GM13977 (cell line): ENCODE measurements at places on chromosomes 5 and 9.
A peak's percentile ranks its signal among the peaks of the same experiment; 100 is the strongest.

- DNase-seq: no peak
Measured at GRCh38 chr5:145948047-145948446, 11.7 kb downstream of the SH3RF2 start.

- DNase-seq: no peak
Measured at GRCh38 chr5:73896097-73896496, 270.1 kb downstream of the ARHGEF28 start.

DNA sequence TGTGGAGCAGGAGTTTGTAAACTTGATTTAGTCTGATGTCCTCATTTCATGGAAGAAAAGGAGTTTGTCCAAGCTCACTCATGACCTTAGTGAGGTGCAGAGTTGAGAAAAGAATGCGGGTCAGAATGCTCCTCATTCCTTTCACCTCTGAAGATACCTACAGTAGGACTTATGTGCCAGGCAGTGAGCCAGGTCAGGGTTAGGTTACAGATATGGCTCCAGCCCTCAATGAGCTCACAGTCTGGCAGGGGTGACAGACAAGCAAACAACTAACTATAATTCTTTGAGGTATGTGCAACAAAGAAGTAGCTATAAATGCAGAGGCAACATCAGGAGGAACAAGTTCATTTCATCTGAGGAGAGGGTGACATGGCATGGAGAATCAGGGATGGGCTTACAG is 102.5 kb downstream of the SPATA31D1 start:
- no peak for DNase-seq

- no peak for DNase-seq
Measured at GRCh38 chr5:175351126-175351525, 92.9 kb downstream of the DRD1 start.

DNA sequence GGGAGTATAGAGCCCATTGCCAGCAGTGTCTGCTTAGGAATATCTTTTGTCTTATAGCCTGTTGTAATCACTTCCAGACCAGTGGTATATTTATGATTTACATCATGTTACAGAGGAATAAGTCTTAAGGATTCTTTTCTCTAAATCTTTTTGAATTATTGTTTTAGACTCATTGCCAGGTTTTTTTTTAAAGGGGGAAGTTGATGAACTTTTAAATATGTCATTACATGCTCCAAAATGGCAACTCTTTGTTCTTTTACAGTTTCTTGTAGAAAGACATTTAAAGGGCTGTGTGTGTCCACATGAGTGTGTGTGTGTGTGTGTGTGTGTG is 59.4 kb upstream of the NFIB start:
- no peak for DNase-seq

- no peak for DNase-seq
Measured at GRCh38 chr5:45093377-45093776, 284.6 kb downstream of the MRPS30 start.

DNA sequence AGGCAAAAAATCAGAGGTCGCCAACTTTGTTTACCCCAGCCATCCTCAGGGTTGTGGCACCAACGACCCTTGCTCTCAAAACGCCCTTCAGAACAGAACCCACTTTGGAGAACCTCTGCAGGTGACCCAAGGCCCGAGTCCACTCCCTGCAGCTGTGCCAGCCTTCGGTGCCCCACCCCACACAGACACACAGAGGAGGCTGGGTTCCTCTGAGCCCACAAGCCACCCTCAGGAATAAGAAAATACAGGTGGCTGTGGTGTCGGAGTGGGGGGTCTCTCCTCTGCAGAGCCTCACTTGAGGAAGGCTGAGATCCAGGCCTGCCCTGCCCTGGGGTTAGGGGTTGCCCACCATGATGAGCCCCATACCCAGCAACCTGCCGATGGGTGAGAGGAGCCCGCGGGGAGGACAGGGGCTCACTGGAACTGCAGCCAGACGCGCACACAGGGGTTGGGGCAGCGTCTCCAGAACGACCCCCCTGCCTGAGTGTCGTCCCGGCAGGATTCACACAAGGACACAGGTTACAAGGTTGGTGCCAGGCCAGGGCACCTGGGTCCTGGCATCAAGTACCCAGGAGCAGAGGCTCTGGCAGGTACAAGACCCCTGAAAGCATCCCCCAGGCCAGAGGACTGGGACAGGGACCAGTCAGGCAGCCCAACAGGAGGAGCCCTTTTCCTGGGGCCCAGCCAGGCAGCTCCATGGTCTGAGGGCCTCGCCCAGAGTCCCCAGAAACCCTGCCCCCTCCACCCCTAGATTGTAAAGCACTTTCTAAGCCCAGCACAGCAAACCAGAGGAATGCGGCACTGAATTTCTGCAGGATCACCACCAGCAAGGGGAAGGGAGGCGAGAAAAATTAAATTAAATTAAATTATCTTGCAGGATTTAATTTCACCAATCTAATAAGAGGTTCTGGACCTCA is 40.0 kb downstream of the NACC2 start:
- peak; percentile 23 for DNase-seq

DNA sequence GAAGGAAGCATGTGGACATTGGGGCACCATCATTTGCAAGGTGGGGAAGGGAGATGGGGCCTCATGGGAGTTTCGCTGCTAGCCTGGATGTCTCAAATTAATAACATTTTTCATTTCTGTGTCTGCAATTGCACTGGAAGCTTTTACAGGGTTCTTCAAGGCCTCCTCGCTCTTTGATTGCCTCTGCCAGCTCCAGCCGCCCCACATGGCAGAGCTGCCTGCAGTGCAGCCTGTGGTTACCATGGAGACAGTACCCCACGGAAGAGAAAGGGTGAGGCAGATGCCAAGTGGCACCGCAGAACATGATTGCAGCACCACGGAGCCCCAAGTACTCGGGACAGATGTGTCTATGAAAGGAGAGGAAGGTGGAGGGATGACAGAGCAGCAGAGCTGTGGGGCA is 25.4 kb downstream of the CTNND2 start:
- DNase-seq: no peak

DNA sequence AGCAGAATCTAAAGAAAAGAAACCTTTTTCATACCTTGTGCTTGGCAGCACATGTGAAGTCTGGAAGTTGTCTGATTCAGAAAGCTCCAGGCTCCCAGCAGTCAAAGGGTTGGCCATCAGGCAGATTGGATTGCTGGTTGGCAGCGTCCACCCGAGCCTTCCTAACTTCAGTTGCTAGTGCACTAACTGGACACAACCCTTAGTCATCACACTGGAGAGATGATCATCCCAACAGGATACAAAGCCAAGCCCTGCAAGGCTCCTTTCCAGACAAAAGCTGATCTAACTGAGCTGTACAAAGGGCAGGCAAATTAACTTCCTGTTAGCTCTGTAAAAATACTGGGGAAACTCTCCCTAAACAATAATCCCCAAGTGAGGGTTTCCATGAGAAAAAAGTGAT is 185.6 kb downstream of the SNX18 start:
- DNase-seq: no peak

- DNase-seq: no peak
Measured at GRCh38 chr9:24257726-24258125, 288.0 kb downstream of the IZUMO3 start.

GRCh38 chr9:87255431-87256155 is 242.1 kb upstream of the DAPK1 start:
- no peak for DNase-seq

GRCh38 chr9:34124099-34124498 is 2.4 kb downstream of the DCAF12 start:
- DNase-seq: no peak

- no peak for DNase-seq
Measured at GRCh38 chr5:135242021-135242865, 156.8 kb downstream of the MACROH2A1 start.

GRCh38 chr9:91481972-91482371 is 58.3 kb upstream of the NFIL3 start:
- no peak for DNase-seq

GRCh38 chr5:83055166-83055565 is 22.0 kb downstream of the TMEM167A start:
- no peak for DNase-seq

DNA sequence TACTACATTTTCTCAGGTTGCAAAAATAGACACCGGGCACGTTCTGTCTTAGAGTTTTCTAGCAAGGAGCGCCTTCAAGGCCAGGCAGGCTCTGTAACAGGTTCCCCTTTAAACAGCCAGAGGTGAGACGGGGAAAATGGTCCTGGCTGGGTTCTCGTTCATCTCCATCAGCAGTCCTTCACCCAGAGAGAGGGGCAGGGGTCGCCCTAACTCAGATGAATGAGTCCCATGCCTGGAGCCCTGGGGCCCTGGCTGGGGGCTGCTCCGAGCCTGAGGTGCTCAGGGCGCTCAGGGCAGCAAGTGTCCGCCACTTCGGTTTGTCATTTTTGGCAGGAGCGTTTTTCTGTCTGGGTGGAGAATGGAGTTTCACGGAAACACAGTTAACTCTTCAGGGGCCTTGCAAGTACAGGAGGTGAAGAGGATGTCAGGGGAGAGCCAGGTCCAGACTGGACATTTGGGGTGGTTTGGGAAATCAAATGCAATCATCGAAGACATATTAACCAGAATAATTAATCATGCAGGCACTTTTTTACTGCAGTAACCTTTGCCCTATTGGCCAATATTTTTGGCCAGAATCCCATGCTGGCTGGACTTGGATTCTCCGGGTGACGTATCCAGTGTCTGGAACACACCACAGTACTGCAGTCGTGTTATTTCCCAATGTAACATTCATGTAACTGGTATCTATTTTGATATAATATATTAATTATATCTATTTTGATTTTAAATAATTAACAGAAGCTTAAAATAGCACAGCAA is 2.9 kb downstream of the NTNG2 start:
- no peak for DNase-seq

DNA sequence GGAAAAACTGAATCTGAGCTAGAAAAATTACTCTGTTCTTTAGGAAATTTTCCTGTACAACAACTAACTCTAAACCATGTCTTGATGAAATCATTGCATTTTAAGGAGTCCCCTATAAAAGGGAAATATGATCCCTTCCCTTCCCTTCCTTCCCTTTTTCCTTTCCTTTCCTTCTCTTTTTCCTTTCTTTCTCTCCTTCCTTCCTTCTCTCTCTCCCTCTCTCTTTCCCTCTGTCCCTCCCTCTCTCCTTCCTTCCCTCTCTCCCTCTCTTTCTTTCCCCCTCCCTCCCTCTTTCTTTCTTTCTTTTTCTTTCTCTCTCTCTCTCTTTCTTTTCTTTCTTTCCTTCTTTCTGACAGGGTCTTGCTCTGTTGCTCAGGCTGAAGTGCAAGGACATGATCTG is 42.2 kb upstream of the MYO10 start:
- DNase-seq: no peak
